ENCODE measurements at places on chromosomes 2 and 18.

GRCh38 chr2:158546412-158547144 lies 89.8 kb downstream of the PKP4 start:
- no peak for ATAC-seq

- no peak for ATAC-seq
These were observed 87.2 kb upstream of the POU3F3 start for GRCh38 chr2:104766683-104767082.

DNA sequence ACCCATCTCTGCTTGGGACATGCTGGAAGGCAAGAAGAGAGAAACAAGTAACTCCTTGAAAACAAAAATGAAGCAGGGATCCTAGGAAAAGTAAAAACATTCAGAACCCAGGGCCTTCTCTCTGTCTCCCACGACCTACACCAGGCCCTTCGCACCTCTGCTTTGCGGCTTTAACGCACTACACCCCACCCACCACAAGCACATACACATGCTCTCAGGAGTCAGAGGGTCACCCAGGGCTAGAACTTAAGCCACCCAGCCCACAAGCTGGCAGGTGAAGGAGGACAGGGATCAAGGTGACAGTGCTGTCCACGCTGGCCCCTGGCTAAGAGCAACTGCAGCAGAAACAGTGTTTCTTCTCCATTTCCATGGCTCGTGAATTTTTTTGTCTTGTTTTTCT lies 72.2 kb downstream of the BCL11A start:
- no peak for ATAC-seq

DNA sequence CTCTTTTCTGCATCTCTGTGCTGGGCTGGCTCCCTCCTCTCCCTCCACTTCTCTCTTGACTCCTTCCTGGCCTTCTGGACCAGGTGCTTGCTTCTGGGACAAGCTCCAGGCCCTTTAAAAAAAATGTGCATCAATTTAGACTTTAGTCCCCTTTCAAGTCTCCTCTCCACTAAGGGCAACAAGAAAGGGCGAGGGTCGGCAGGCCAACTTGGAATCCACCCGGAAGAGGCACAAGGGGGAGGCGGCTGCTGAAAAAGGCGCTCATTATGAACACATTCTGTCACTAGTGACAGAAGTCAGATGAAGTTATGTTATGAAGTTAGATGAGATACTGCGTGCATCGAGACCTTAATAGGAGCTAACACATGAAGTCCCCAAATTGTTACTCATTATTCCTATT lies 13.6 kb upstream of the RHOB start:
- ATAC-seq, result no peak

- no peak for ATAC-seq
These were observed 42.3 kb downstream of the TRAF3IP1 start for GRCh38 chr2:238362626-238363025.

- peak; percentile 24 for ATAC-seq
These were observed 1.9 kb downstream of the PTMA start for GRCh38 chr2:231709981-231710798.

DNA sequence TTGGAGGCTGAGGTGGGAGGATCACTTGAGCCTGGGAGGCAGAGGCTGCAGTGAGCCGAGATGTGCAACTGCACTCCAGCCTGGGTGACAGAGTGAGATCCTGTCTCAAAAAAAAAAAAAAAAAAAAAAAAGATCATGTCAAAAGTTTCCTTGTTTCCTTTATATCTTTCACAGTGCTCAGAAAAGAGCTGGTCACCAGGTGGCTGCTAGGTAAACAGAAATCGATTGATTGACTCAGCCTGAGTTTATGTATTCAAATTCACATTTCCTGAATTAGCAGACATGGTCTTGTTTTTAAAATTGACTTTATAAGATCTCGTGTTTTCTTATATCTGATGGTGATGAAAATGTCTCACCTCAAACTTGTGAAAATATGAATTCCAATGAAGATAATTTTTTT lies 261.8 kb upstream of the FANCL start:
- ATAC-seq, result no peak

DNA sequence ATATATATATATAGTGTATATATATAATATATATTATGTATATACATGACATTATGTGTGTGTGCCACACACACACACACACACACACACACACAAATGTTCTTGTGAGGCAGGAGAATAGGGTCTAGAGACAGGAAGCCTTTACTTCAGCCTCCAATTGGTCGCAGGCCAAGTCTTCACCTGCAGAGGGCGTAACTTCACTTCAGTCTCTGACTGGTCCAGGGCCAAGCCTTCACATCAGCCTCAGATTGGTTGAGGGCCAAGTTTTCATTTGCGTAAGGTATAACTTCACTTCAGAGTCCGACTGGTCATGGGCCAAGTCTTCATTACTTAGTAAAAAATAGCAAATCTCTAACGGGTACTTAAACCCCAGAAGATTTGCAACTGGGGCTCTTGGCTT lies 13.2 kb upstream of the SS18 start:
- ATAC-seq, result no peak

DNA sequence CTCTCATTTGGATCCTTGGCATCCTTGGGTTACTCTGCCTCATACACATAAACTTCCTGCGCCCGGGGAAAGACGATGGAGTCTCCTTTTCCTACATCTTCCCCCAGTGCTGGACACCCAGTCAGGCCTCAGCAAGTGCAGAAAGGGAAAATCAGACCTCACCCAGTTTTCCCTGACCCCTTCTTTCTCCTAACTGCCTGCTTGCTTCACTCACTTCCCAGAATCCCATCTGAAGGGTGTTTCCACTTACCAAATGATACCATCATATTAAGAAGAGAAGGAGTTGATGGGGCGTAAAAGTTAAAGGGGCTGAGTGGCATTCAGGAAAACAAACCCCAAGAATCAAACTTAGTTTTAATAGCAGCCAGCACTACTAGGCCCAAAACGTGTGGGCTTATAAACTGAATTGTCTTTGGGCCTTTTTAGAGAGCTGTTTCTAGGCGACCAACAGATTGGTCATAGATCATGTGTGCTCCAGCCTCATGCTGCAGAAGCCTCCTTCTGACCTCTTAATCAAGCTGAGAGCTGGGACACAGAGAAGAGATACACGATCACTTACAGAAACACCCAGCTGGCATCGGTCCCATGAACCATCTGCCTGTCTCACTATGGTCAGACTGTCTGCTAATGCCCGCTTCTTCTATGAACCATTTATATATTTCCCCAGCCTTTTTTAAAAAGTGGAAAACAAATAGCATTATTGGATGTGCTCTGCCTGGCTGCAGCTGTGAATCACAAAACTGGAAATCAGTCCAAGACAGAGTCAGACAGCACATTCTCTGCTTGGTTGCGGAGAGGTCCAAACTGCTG lies 165.7 kb upstream of the SLC14A2 start:
- no peak for ATAC-seq

DNA sequence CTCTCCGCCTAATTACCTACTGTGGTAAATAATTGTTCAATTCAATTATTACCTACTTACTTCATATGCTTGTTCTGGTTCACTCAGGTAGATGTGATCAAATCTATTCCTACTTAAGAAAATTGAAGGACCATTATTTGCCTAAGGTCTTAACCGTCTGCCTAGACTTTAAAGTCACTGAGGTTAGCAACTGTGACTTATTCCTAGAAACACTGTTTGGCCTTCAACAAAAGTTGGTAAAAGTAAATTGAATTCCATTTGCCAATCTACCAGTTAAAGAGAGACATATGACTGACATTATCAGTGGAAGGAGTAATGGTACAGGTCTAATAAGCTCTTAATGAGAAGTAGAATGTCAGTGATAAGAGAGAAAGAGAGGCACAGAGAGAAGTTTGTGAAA lies 491.5 kb downstream of the NYAP2 start:
- ATAC-seq, result no peak
